NCI-H69 (cell line): ENCODE measurements at places on chromosomes 6 and 20.

GRCh38 chr6:21664314-21665109 is 71.0 kb downstream of the SOX4 start:
- peak; percentile 70 for DNase-seq

GRCh38 chr20:37437676-37438075 is 83.4 kb upstream of the NNAT start:
- DNase-seq = no peak

DNA sequence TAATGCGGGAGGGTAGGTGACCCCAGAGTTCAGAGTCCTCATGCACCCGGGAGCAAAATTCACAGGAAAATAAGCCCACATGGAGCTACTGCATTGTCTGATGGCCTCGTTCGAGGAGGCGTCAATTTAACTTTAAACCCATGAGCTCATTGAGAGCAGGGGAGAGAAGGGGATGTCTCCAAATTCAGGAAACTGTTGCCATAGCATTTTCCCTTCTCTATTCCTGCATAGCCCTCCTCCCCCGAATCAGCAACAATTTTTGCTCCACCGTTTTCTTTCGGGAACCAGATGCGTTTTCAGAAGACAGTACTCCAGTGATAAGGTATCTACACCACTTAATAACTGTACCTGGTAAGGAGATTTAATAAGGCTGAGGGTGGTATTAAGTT is 324 bp upstream of the LAMP5 start:
- DNase-seq = peak; percentile 47

DNA sequence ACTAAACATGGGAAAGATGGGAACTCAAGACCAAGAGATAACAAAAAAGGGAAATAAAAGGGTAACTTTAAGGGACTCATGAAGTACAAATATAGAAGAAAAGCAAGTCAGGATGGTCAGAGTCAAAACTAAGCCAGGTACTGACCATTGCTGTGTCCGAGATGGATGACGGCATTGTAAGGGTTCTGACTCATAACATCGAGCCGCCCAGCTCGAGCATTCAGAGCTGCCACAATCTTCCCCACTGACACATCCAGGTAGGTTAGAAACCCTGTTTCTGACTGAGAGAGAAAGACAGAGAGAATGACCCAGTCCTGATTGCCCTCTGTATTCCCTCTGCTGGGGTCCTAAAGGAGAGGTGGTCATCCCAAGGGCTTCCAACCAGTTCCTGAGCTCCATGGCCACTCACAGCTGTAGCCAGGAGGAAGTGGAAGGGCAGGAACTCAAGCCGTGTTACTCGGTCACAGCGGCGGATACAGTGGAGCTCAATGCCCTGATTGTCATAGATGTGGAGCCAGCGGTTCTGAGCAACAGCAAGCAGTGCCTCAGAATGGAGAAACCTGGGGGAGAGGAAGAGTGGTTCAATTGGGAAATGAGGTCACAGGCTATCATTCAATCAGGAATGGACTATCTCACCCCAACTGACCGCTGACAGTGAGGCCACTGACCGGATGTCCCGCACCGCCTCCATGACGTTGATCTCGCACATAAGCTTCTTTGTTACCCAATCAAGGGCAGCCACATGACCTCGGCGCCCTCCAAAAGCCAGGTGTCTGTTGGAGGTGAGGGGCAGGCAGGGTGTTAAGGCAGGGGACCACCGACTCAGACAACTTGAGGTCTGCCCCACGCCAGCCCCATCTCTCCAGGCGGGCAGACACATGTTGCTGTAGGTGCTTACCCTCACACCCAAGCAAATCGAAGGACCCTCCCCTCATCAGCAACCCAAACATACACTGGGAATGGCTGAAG is 1.8 kb downstream of the WDR46 start:
- DNase-seq = no peak

DNA sequence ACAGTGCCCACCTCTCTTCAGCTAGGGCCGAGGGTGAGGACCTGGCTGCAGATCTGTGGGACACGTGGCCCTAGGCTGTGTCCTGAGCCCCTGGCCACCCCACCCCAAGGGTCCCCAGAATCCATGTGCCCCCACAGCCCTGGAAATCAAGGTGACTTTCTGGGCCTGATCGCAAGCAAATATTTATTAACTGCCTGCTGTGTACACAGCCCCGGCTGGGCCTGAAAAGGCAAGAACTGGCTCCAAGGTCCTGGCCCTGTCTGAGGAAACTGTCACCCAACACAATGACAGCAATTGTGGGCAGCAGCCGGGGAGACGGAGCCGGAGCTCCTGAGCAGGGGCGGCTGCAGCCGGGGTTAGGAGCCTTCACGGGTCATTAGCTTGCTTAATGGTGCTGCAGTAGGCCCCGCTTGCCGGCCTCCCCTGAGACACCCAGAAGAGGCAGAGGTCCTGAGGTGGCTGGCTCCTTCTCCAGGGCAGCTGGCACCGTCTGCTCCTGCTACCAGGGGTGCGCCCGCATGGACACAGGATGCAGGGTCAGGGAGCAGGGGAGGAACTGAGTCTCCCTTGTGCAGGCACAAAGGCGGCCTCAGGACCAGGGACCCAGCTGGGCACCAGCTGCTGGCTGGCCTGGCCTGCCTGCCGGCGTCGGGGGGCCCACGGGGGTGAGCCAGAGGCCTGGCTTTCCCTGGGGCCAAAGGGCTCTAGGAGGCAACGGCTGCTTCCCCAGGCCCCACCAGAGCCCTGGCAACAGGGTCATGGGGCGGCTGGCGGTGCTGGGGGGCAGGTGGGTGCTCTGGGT is 24.1 kb downstream of the NPEPL1 start:
- DNase-seq = no peak

- DNase-seq = peak; percentile 52
Measured at GRCh38 chr20:58213121-58213520, 15.3 kb downstream of the ANKRD60 start.

GRCh38 chr6:156461647-156462046 is 315.5 kb upstream of the ARID1B start:
- no peak for DNase-seq

- DNase-seq = peak; percentile 79
Measured at GRCh38 chr6:46221222-46221793, 50.5 kb upstream of the ENPP5 start.

GRCh38 chr20:24392612-24393011 is 76.8 kb upstream of the SYNDIG1 start:
- DNase-seq = no peak

DNA sequence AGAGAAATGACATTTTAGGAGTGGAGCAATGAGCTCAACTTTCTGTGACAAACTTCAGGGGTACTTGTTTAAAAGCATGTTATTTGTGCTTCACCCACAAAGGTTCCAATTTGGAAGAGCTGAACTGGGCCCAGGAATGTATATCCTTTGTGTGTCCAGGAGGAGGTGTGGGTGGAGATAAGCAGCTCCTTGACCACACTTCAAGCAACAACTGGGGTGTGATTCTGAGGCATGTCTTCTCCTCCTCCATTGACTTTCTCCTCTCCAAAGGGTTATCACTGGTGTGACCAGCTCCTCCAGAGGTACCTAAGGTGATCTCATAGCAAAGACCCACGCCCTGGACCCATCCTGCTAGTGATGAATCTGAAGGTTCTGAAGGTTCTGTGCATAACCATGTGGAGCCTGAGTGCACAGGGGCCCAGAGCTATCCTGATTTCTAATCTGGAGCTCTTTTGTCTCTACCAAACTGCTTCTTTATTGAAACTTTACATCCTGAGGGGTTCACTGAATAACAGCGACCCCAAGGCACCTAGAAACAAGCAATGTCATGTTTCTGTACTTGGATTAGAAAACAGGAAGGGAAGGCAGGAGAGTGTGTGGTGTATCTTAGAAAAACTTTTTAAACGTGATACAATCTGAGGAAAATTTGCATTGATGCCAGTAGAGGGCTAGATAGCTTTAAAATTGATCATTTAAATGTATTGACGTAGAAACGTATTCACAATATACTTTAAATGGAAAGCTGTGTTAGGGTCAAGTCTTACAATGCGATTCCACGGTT is 60.9 kb upstream of the CD93 start:
- DNase-seq = no peak

- no peak for DNase-seq
Measured at GRCh38 chr6:25928562-25929324, 1.7 kb downstream of the SLC17A2 start.

DNA sequence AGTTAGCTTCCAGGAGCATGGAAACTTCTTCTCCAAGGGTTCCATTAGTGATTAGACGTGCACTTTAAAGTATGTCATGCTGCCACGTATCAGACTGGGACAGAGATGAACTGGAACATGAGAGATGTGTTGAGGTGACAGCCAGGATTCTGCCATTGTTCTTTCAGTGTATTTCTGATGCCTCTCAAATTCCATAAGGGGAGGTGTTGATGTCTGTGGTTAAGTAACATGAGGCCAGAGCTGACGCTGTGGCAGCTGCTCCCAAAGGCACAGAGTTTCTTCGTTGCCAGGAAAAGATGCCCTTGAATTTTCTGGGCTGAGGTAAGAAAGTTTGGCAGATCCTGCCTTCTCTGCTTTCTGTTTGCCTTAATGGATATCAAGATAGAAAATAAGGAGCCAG is 63.5 kb downstream of the TRMT6 start:
- DNase-seq = peak; percentile 77

DNA sequence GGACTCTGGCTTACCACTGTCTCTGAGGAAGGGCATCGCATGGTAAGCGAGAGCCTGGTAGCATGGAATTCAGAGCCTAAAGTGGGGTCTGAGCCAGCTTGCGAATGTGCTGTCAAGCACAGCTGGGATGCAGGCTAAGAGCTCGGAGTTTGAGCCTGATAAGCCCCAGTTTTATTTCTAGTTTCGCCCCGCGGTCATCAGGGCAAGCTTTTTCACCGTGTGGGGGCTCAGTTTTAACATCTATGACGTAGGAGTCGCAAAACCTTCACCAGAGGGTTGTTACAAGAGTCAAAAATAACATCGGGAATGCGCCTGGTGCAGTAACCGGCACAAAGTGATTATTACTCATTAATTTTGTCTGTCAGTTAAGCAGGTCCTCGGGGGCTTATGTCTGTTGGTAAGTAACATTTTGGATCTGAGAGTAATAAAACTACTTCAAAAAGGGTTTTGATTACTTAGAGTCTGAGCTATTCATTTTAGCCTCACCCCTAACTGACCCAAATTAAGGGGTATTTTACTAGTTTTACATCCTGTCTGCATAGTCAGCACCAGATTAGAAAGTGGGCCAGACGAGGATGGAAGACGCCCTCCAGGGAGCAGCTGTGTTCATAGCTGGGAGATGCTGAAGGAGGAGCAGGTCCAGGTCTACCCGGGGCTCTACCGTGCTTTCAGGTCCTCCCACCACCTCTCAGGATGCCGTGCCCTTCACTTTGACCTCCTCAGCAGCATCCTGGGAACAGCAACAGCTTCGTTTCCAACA is 29.7 kb downstream of the SLC22A23 start:
- peak; percentile 76 for DNase-seq

DNA sequence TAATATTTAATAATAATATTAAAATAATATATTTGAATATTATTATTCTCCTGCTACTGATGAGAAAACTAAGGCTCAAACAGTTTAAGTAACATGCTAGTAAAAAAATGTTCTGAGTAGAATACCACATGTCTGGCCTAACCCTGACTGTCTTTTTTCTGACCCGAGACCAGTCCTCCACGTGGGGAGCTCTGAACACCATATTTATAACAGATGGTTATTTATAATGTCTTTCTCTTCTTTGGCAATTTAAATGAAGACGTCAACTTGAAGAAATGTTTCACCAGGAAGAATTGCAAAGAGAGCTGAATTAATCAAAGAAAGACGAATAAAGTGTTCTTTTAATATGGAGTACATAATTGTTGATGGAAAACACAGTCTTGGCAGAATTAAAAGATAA is 82.0 kb downstream of the SLC22A3 start:
- no peak for DNase-seq

DNA sequence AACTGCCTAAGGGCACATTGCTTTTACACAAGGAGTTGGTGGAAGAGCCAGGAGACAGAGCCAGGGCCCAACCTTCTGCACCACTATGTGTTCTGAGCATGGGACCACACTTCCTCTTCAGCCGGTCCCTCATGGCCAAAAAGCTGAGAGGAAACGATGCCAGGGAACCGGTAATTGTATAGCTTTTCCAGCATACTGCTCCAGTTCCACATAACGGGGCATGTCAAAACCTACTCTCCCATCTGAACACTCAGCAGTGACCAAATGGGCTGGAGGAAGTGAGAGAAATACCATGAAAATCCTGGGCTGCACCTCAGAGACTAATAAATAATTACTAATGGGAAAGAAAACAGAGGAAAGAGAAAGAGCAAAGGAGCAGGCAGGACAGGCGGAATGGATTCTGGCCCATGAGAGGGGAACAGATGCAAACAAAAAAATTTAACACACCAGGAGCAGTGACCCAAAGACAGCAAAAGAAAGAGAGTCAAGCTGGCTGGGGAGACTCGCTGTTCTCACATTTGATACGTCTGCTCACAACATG is 52.0 kb upstream of the BMP2 start:
- DNase-seq = no peak

GRCh38 chr6:120786256-120786655 is 548.0 kb downstream of the TBC1D32 start:
- no peak for DNase-seq

DNA sequence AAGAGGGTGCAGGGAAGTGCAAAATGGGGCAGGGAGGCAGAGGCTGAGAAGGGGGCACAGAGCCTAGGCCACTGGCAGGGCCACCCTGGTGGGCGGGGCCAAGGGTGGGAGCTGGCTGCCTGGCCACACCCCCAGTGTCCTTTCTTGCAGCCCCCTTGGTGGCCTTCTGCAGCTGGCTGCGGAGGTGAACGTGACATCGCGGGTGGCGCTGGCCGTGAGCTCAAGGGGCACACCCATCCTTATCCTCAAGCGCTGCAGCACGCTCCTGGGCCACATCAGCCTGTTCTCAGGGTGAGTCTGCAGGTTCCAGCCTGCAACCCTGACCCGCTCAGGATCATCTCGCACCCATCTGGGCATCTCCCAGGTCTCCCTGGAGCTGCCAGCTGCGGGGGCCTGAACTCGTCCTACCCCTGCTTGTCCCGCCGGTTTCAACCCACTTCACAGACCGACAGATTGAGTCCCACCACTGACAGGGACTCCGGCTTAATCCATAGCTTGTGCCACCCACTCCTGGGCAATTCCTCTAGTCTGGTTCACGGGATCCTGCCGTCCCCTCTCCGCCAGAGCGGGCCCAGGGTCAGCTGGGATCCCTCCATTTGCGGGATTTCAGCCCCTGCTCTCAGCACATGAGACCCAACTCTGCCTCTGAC is 6.2 kb downstream of the BPIFB3 start:
- no peak for DNase-seq

GRCh38 chr6:118574051-118574865 is 26.2 kb downstream of the PLN start:
- peak; percentile 77 for DNase-seq

DNA sequence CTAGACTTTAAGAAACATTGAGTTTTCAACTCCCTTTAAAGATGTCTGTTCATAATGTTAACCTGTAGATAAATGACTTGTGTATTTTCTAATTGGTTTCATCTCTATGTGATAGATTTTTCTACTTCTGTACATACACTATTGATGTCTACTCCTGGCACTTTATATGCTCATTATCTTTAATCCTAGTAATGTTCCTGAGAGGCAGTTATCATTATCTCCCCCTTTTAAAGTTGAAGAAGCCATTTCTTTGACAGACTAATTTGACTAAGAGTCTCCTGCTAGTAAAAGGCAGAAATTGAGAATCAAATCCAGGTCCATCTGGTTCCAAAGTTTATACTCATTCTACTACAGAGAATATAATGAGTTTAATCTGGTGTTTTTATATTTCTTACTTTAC is 137.2 kb upstream of the SAMD5 start:
- no peak for DNase-seq
